ENCODE measurements at places on chromosomes 13 and 19.

GRCh38 chr13:102452836-102453235 lies 51.0 kb upstream of the FGF14 start:
- no peak for DNase-seq

GRCh38 chr19:16205205-16206045 lies 7.7 kb downstream of the AP1M1 start:
- DNase-seq: no peak

- DNase-seq: no peak
Measured at GRCh38 chr19:12975221-12975741, 5.9 kb downstream of the DAND5 start.

GRCh38 chr19:35000647-35001501 lies 751 bp downstream of the GRAMD1A start:
- peak; percentile 59 for DNase-seq

GRCh38 chr13:60018536-60018935 lies 145.2 kb downstream of the DIAPH3 start:
- DNase-seq: no peak

DNA sequence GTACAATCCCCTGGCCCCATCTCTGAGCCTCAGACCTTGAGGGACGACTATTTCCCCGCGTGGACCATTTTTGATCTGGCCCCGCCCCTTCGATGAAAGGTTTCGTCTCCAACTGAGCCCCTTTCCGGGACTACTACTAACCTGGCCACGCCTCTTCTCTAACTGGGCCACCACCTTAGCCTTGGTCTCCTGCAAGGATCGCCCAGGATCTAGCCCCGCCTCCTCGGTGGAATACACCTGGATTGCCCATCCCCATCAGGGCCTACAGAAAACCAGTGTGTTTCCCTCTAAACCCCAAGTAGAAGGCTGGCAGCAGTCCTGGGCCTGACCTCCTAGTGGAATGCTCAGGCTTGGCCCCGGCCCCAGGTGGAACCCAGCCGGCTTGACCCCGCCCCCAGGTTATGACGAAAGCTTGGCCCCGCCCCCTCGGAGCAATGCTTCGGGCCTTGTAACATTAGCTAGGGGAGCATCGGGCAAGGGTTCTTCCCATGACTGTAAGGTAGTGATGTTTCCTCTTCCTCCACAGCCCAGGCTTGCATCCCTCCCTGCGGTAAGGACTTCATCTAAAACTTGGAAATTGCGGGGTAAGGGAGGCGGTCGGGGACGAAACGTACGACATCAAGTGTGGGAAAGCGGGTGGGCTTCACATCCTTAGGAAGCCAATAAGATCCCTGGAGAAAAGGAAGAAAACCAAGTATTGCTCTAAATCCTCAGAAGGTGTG lies 9.1 kb downstream of the SPACA6 start:
- DNase-seq: peak; percentile 76

DNA sequence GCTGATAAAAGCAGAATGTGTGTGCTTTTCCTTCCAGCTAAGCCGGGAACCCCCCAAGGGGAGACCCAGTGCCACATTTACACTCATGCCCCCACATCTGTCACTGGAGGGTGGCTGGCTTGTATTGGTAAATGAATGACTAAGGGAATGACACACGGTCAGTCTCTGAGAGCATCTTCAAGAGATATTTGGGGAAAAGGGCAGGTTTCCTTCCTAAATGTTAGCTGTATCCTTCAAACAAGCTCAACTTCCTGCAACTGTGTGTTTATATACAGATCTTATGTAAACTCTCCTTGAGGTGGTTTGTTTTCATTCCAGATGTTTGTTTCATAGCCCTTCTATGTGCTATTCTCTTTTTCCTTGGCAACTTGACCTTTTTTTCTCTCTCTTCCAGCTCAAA lies 192.6 kb downstream of the COL4A1 start:
- no peak for DNase-seq

- peak; percentile 0 for DNase-seq
Measured at GRCh38 chr13:78881751-78882150, 222.8 kb upstream of the OBI1 start.

- no peak for DNase-seq
Measured at GRCh38 chr19:14391156-14391821, 10.0 kb downstream of the ADGRE5 start.

GRCh38 chr19:10763828-10764339 lies 46.0 kb downstream of the DNM2 start:
- DNase-seq: no peak

DNA sequence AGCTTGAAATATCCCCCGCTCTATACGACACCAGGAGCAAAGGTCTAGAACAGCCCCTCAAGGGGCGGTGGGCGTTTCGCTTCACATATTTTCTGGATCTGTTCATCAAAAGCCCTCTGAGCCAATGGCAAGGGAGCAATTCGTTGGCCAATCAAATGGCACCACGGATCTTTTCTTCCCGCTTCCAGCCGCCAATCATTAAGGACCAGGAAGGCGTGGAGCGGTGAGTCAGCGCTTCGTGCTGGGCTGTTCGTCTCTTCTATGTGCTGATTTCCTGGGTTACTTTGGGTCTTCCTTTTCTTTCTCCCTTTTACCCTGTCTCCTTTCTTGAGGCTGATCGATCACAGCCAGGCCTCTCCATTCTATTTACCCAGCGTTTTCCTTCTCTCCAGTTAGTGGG lies at the start of gene NLRP4:
NLRP4 (plus strand) TSS at position 201 of the 400 bp plus-strand sequence. CDS start 15,541 bp downstream, outside the sequence.
- DNase-seq: no peak

- no peak for DNase-seq
Measured at GRCh38 chr13:60386250-60386649, 10.8 kb upstream of the TDRD3 start.

GRCh38 chr19:43078311-43078710 lies 4.2 kb downstream of the PSG2 start:
- peak; percentile 72 for DNase-seq

Measured in astrocyte of the hippocampus (primary cell).